ENCODE measurements at places on chromosomes 12 and 14. TPM values are rescaled to one million over a fixed set of nuclear protein-coding genes. Genes with fewer than 3 reads are reported as not detected.

The OR6S1 gene
- total RNA-seq: not detected

The KRT6B gene
- 0.40 TPM for total RNA-seq

The CLEC2D gene
- total RNA-seq: 19.9 TPM

The GLIPR1L2 gene
- total RNA-seq: 1.4 TPM

The OR4E1 gene
- total RNA-seq: not detected

The AQP2 gene
- 2.7 TPM for total RNA-seq

All from prostate gland (tissue), 2 donors.